ENCODE measurements at places on chromosomes 2 and 18.
A peak's percentile ranks its signal among the peaks of the same experiment; 100 is the strongest.

- DNase-seq, result no peak
Observed at GRCh38 chr2:168354499-168354898, 101.6 kb upstream of the CERS6 start.

- no peak for DNase-seq
Observed at GRCh38 chr2:143819190-143819735, 690.0 kb downstream of the ARHGAP15 start.

DNA sequence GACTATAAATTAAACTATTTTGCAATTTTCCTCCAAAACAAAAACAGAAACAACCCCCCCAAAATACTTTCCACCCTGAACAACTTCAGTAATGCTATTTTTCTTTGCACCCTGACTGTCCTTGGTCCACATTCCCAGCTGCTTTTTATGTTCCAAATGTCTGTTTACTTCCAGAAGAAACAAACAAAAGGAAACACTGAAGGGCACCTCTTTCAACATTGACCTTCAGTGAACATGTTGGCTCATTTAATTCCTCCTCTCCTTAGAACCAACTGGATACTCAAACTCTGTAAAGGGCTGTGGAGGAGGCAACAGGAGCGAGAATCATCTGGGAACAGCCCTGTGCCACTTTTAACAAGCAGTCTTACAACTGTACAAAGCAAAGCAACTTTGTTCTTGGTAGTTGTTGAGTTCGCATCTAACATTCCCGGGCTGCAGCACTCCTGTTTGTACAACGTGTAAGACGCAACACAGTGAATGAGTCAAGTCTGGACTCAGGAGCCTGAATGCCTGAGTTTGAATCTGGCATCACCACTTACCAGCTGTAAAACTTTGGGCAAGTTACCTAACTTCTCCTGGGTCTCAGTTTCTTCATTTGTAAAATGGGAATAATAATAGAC, 111.4 kb upstream of the GATA6 start:
- DNase-seq, result no peak

- no peak for DNase-seq
Observed at GRCh38 chr2:101980368-101980767, 11.4 kb upstream of the IL1R2 start.

- no peak for DNase-seq
Observed at GRCh38 chr2:184425083-184425482, 173.2 kb upstream of the ZNF804A start.

- no peak for DNase-seq
Observed at GRCh38 chr2:70716131-70716743, 51.8 kb downstream of the ADD2 start.

GRCh38 chr18:5238371-5238976, 41.4 kb upstream of the AKAIN1 start:
- DNase-seq, result peak; percentile 60

DNA sequence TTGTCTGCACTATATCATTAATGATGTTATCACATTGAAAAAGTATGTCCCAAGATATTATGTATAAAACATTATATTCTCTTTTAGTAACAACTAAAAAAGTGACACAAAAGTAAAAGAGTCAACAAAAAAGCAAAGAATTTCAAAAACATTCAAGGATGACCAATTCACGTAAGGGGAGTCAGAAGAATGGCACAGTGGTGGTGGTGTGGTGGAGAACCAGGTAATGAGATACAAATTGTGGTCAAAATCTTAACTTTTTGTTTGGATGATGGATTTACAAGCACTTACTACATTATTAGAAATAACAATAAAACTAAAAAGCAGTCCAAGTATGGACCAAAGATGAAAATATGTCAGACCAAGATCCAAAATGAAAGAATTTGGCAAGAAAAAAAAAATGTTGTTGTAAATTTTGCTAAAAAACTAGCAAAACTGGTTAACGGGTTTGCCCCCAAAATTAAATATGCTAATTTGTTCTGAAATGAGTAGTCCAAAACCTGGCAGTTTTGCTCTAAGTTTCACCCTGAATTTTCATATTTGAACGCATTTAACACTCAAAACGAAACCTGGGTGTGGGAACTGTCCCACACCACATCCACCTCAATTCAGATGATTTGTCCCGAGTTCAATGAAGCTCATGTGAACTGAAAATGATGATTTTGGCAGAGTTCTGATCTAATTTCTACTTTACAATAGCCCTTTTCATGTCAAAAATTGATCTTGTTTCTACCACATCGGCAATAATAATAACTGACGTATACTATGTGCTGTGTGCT, 135.8 kb downstream of the IKZF2 start:
- no peak for DNase-seq

GRCh38 chr18:47817795-47818077, 112.7 kb downstream of the SMAD2 start:
- no peak for DNase-seq

GRCh38 chr2:152743002-152743401, 24.6 kb downstream of the ARL6IP6 start:
- no peak for DNase-seq

- DNase-seq, result no peak
Observed at GRCh38 chr2:150168595-150169236, 318.8 kb downstream of the RND3 start.

- no peak for DNase-seq
Observed at GRCh38 chr2:134586326-134586965, 132.4 kb downstream of the TMEM163 start.

DNA sequence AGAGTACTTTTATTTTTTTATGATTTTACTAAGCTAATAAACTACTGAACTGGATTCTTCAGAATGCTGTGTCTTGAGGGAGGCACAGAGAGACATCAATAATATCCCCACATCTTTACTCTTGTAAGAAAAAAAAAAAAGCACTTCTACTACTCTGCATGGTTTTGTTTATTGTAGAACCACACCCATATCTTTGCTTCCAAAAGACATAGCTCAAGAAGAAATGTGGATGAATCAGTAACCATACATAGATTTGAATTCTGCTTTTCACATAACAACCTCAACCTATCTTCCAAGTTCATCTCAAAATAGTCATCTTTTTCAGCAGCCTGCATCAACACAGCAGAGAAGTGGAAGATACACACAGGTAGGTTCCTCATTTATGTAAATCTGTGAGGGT, 12.2 kb upstream of the COL5A2 start:
- no peak for DNase-seq

DNA sequence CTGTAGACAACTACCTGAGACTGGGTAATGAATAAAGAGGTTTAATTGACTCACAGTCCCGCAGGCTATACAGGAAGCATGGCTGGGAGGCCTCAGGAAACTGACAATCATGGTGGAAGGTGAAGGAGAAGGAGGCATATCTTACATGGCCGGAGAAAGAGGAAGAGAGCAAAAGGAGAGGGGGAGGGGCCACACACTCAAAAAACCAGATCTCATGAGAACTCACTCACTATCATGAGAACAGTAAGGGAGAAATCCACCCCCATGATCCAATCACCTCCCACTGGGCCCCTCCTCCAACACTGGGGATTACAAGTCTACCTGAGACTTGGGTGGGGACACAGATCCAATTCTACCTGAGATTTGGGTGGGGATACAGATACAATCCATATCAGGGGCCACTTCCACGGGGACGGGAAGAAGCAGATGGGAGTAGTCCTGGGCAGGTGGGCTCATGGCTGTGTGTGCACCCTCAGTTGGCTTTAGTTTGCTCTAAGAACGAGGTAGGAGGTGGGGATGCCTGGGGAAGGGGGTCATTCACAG, 9.9 kb downstream of the MAB21L4 start:
- DNase-seq, result no peak

GRCh38 chr18:24181806-24182205, 42.9 kb downstream of the CABYR start:
- no peak for DNase-seq

GRCh38 chr2:100703739-100704138, 116.2 kb upstream of the NPAS2 start:
- no peak for DNase-seq

- DNase-seq, result no peak
Observed at GRCh38 chr2:134648586-134648985, 70.2 kb downstream of the TMEM163 start.

- DNase-seq, result no peak
Observed at GRCh38 chr2:10981451-10981850, 69.7 kb downstream of the KCNF1 start.

DNA sequence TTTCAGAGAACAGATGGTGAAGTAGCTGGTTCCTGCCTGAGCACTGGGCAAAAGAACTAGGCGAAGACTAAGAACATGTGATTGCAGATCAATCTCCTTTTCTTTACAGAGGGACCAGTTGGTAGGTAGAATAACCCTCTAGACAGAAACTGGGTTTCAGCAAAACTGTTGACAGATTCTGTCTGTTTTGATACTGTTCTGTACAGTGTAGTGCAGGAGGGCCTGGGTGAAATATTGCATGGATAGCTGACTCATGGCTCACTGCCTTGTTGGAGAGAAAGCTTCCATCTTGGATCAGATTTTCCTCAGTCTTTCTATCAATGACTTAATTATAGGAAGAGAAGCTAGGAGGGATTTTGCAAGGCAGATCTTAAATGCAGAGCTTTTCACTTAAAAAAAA, 95.8 kb downstream of the ZNF532 start:
- no peak for DNase-seq

GRCh38 chr2:67346718-67347407, 50.3 kb upstream of the ETAA1 start:
- DNase-seq, result no peak

DNA sequence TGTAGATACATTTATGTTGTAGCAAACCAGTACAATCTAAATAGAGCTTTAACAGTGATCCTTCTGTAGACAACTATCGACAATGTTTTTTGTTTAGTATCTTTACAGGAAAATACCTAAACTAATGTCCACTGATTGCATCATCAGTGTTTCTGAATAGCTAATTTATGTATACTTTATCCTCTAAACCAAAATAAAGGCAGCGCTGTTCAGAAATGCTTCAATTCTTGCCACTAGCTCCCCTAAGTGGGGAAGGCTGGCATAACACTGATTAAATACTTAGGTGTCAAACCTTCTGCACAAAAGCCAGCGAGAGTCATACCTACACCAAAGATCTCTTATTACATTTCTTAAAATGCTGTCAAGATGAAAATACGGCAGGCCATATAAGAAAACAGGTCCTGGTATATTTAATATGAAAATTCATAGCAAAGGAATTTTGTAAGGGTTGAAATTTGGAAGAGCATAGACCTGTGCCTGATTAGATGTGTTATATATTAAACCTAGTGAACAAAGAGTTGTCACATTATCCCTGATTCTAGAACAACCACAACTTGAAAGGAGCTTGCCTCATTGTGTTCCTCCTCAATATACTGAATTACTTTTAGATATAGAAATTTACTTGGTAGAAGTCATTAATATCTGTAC, 1693.4 kb upstream of the SLC39A10 start:
- peak; percentile 48 for DNase-seq

DNA sequence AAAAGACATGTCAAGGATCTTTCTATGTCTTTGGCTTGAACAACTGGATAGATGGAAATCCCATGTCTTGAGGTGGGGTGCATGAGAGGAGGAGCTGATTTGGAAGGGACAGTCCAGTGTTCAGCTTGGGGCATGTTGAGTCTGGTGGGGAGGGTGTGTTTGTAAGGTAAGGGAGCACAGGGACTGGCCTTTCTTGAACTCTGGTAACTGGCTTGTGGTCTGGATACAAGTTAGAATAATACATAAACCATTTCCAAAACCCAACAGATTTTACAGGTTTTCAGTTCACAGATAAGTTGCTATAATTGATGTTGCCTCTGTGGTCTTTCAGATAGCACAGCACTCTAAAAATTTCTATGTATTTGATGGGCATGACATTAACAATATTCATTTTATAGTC, 24.2 kb downstream of the RHBDD1 start:
- DNase-seq, result no peak

GRCh38 chr2:235050980-235051351, 99.1 kb downstream of the SH3BP4 start:
- DNase-seq, result peak; percentile 41

DNA sequence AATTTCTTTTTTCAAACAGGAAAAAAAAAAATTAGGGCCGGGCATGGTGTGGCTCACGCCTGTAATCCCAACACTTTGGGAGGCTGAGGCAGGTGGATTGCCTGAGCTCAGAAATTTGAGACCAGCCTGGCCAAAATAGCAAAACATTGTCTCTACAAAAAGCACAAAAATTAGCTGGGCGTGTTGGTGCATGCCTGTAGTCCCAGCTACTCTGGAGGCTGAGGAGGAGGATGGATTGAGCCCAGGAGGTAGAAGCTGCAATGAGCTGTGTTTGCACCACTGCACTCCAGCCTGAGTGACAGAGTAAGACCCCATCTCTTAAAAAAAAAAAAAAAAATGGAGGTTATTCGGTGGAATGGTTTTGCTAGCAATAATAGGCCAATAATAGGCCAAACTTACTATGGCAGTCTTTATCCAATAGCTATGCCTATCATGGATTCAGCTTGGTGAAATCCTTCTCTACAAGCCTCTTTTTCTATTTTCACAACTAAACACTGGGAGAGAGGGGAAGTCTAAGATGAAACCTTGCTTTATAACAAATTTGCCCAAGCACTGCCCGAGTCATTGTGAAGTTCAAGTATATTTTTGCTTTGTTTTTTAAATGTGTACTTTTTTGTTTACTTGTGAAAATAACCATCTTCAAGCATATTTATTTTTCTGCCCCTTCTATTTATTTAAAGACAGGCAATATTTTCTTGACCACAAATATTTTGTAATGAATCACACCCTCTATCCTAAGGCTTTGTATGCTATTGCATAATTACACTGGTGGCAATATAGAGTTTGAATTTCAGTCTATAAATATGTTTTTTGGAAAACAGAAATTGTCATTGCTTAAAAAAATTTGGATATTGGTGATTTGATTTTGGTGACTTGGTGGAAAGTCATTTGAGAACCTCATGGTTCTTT, 20.0 kb upstream of the KYNU start:
- no peak for DNase-seq

DNA sequence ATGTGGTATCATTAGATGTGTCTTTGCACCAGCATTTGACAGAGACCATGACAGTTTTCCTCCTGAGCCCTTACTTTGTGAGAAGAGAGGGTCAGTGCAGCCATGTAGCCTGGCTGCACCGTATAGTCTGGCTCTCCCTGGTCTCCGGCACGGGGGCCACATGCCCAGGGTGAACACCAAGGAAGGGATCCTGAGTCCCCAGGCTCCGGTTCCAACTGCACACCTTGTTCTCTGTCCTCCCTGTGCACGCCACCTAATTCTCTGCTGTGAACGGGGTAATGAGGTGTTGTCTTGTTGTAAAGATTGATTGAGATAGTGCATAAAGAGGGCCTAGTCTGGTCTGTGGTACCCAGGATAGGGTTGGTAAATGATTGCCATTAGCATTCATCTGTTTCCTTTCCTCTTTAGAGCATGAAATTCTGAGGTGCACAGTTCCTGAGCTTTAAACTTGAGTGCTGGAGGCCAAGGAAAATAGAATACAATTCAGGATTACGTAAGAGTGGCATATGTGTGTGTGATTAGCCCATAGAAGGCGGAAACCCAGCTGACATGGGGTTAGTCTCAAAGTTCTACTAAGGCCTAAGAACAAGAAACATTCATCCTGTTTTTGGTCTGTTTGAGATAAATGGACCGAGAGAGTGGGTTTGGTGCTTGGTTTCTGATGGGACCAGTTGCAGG, 55.5 kb downstream of the NCK2 start:
- no peak for DNase-seq

DNA sequence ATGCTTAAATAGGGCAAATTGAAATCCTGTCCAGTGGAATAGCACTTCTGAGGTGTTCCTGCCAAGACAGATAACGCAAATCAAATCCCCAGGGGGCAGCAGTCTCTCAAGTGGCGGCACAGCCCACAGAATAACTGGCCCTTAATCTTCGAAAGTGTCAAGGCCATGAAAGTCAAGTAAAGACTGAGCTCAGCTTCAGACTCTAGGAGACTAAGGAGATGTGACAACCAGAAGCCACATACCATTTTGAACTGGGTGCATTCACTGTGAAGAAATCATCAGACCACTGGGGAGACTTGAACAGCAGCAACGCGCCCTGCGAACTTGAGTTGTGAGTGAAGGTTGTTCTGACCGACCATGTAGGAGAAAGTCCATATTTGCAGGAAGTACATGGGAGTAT, 66.0 kb upstream of the ASAP2 start:
- no peak for DNase-seq
